HT1080 (cell line): ENCODE measurements at places on chromosomes 11 and 22. TPM values are rescaled to one million over a fixed set of nuclear protein-coding genes. Genes with fewer than 3 reads are reported as not detected.

DNA sequence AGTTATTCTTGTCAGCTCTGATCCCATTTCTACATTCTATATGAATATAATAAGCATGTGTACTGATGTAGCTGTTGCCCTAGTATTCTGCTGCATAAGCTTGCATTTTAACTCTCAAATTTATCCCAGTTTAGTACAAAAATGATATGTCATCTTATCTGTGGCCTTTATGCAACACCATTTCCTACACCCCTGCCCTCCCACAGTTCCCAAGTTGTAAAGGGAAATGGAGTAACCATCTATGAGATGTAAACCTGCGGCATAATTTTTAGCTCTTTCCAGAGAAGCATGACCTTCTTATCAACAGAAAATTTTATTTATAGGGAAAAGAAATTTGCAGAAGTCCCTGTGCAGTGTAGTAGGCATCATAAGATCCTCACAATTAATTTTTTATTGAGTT, 18.9 kb upstream of the CARD18 start:
- no peak for DNase-seq

DNA sequence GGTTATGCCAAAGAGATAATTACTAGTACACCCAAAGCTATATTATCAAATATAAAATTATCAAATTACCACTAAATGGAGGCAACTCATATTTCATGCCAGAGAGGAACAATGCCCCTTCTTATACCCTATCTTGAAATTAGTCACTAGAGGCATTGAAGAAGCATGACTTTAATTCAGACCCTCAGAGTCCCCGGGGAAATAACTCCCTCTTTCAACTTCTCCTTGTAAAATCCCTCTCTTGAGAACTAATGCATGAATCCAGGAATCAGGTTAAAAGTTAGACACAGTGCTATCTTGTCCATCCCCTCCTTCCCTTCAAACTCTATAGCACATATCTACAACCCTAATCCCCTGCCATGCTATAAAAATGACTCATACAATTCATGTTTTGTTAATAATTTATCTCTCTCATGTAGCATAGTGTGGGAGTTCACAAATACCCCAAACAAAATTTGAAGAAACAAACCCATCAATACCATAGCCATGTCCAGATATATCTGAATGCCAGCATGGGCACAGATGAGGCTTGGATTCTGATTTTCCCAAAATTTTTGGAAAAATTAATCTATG, 665.4 kb downstream of the KCNA4 start:
- no peak for DNase-seq

The RTN4RL2 gene
- total RNA-seq, result 5.6 and 11.3 TPM in 2 replicates

DNA sequence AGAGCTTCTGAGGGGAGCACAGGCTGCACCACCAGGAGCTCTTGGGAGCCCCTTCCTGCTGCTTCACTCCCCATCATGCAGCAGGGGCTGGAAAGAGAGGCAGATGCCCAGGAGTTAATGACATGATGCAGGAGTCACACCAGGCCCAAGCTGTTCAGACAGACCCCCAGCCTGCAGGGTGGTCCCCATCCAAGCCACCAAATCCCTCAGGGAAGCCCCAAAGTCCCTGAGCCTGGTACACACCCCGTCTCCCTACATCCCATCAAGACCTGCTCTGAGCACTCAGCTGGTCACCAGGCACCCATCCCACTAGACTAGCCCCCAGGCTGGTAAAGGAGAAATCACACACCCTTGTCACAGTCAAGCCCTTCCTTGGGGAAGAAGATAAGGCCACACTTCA, 11.3 kb downstream of the CYB561A3 start:
- no peak for DNase-seq

The SAA1 gene
- total RNA-seq, result 0.69 and 1.7 TPM in 2 replicates

GRCh38 chr22:35597692-35598395, 19.3 kb downstream of the MB start:
- DNase-seq, result no peak

The GRM5 gene
- 0.34 and 0.47 TPM in 2 replicates for total RNA-seq

- DNase-seq, result no peak
These were observed 18.9 kb downstream of the TSPAN32 start for GRCh38 chr11:2320568-2321310.

DNA sequence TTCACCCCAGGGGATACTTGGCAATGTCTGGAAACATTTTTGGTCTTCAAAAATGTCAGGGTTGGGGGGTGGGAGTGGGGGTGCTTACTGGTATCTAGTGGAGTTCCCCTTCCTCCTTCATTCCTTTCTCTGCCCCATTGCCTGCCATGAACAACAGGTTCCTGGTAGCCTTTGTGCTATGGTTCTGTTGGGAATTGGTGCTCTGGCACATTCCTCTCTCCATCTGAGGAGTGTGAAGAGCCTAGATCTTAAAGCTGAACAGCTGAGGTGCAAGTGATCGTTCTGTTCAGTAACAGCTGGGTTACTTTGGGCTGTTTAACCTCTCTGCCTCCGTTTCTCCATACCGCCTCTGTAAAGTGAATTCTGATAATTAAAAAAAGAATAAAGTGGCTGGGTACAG, 64.3 kb downstream of the C22orf31 start:
- no peak for DNase-seq

- peak; percentile 34 for DNase-seq
These were observed 125.3 kb downstream of the MORC2 start for GRCh38 chr22:30843245-30843644.

GRCh38 chr11:120893440-120894201, 130.3 kb upstream of the TBCEL start:
- DNase-seq, result no peak

- no peak for DNase-seq
These were observed 17.1 kb downstream of the TUBGCP6 start for GRCh38 chr22:50227579-50228215.

DNA sequence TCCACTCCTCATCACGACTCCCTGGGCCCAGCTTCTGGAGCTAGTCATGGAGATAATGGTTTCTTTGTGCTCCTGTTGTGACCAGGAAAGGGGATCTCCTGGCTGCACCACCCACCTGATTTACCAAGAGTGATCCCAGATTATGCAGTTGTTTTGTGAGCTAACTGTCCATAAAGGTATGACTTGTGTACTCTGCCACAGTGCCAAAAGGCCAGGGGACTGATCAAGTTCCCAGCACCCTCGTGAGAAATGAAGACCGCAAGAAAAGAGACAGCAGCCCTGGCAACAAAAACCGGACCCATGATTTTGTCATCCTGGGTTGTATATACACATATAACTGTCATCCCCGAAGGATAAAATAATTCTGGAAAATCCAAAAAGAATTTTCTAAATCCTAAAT, 26.6 kb downstream of the TUB start:
- DNase-seq, result no peak

GRCh38 chr22:40432157-40432556, 61.8 kb downstream of the SGSM3 start:
- DNase-seq, result no peak

The RIMBP3C gene
- 0.13 and 0.35 TPM in 2 replicates for total RNA-seq

The UBE2L6 gene
- total RNA-seq, result 37.3 and 51.2 TPM in 2 replicates

GRCh38 chr11:134052395-134052987, 16.4 kb upstream of the JAM3 start:
- DNase-seq, result no peak

DNA sequence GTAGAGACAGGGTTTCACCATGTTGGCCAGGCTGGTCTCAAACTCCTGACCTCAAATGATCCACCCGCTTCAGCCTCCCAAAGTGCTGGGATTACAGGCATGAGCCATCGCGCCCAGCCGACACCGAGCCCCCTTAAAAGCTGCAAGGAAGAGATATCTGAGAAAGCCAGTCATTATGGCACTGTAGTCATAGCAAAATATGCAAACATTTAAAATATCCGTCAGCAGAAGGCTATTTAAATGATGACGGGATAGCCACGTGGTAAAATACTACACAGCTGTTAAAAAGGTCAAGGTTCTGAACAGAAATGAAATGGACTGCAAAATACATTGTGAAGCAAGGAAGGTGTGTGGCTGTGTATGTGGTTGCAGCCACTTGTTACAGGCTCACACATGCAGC, 6.4 kb upstream of the CCDC88B start:
- DNase-seq, result no peak

GRCh38 chr11:75626889-75627529, 41.8 kb downstream of the MAP6 start:
- no peak for DNase-seq

GRCh38 chr11:118436639-118437207, 431 bp downstream of the KMT2A start:
- DNase-seq, result no peak

DNA sequence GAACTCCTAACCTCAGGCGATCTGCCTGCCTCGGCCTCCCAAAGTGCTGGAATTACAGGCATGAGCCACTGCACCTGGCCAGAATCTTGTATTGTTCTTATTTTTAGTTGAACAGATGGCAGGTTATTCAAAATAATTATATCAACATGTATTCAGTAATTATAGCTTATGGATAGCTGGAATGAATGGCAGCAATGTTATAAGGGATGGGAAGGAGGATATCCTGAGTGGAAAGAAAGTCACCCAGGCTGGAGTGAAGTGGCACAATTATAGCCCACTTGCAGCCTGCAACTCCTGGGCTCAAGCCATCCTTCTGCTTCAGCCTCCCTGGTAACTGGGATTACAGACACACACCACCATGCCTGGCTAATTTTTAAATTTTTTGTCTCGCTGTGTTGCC, 88.1 kb downstream of the MED15 start:
- no peak for DNase-seq

The OR52K2 gene
- not detected in 2 replicates for total RNA-seq

GRCh38 chr11:68865241-68865640, 23.5 kb upstream of the CPT1A start:
- DNase-seq, result no peak

- no peak for DNase-seq
These were observed 22.8 kb upstream of the BAIAP2L2 start for GRCh38 chr22:38133331-38133730.

The MPEG1 gene
- total RNA-seq, result not detected in 2 replicates

DNA sequence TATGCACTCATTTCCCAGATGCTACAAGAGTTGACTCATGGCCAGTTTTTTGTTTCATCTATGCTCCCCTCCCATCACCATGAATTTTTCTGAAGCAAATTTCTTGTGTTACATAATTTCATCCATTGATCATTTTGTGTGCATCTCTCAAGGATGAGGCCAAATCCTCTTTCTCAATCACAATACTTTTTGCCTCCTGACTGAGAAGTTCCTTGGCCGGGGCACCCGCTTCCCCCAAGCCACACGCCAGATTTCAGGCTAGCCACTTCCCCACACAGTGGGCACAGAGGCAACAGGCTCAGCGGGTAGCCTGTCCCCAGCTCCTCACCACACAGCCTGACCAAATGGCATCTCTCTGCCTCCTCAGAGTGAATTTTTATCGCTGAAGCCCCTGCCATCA, 9.8 kb upstream of the DSCAML1 start:
- no peak for DNase-seq

The TMEM132A gene
- total RNA-seq, result 63.3 and 69.4 TPM in 2 replicates
